Effector CD4-positive, alpha-beta T cell (primary cell): ENCODE measurements at places on chromosomes 1 and 21.

DNA sequence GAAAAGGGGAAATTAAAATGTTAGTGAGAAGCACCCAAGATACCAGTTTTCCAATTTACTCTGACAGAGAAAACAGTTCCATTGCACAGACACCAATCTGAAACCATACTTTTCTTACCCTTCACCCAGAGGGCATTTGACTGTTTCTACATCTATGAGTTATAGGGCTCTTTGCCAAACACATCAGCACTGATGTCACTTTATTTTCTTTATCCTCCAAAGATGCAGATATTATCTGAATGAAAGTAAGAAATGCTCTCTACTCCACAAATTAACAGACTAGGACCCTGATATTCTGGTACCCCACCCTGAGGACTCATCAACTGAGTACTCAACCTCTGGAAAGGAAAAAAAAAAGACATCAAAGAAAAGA, 24.2 kb upstream of the PEX19 start:
- no peak for DNase-seq

GRCh38 chr1:35807614-35808449, at the start of gene AGO4:
AGO4 (plus strand) TSS chr1:35808016; CDS start chr1:35808417, 401 bp downstream.
- DNase-seq: peak; percentile 10

DNA sequence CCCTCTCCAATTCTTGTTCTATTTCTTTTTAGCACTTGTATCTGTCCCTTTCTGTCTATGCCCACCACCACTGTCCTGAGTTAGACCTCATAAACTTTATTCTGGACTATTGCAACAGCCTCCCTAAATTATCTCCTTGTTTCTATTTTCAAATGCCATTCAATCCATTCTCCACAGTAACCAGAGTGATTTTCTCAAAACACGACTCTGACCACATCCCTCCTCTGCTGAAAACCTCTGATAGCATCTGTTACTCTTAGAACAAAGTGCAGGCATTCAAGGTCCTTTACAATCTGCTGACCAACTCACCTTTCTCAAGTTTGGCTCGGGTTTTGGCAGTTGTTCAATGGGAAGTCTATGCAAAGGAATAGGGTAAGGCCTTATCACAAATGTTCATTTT, 22.8 kb upstream of the GPX7 start:
- no peak for DNase-seq

DNA sequence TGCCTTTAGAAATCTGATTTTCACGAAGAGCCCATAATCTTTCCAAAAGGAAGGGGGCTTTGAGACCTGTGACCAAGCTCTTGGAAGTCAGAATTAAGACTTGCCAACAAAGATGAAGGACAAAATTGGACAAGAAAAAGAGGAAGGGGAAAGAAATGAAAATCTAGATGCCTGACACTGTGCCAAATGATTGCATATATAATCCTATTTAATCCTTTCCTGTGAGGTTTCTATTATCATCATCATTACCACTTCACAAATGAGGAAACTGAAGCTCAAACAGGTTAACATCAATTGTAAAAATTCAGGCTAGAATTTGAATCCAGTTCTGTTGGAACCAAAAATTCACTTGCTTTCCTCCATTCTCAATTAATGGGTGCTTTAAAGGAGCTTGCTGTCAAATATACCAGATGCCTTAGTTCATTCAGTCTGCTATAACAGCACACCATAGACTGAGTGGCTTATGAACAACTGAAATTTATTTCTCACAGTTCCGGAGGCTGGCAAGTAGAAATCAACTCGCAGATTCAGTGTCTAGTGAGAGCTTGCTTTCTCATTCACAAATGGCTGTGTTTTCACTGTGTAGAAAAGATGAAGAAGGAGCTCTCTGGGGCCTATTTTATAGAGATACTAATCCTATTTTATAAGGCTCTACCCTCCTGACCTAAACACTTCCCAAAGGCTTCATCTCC, 197.5 kb upstream of the ST6GALNAC5 start:
- DNase-seq: no peak

DNA sequence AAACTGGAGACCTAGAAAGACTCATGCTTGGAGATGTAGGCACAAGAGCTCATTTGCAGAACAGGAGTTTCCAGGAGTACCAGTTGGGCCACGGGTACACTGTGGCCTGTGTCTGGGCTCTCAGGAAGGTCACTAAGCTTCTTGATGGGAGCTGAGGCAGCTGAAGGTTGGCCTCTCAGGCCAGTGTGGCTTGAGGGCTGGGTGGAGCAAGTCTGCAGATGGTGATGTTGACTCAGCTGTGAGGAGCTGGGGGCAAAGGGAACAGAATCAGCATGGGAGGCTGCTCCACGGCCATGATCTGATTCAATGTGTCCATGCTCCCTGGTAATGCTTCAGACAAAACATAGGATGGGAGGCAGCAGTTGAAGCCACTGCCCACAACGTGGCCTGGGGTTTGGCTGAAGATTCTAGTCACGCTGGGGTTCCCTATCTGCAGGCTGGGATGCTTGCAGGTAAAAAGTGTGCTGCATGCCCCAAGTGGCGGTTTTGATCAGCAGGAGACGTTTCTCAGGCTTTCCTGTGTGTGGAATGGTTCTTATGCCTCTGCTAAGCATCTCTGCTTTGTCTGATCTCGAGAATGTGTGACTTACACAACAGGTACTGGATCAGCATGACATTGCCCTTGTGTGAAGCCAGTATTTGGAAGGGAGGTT, 15.4 kb upstream of the TENT5C start:
- DNase-seq: no peak

DNA sequence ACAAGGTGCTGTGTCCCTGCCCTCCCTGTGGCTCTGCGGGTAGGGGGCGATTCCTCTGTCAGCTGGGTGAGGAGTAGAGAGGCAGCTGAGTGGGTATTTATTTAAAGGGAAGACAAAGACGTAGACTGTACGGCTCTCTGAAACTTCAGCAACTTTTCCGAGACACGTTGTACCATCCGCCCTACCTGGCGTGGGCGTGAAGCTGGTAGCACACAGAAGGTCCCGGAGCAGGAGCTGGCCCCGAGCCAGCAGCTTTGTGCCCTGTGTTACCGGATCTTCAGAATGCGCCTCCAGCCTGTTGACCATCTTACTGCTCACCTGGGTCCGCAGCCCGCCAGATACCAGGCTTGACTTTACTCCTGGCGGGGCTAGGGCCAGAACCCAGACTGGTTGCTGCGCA, 34.9 kb downstream of the PRKCZ start:
- no peak for DNase-seq

DNA sequence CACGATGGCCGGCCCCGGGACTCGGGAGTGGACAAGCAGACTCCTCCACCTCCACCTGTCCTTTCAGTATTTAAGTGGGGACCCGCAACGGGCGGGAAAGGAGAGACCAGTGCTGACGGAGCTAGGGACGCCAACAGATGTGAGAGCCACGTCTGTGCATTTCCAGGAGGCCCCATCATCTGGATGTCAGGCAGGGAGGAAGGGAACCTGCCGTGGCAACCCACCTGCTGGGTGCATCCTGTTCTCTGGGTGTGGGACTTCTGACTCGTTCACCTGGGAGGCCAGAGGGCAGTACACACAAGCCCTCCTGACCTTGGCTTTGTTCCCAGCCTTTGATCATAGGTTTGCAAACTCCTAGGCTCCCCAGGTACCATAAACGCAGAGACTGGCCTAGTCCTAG, 5.6 kb upstream of the PCBP3 start:
- DNase-seq: no peak

DNA sequence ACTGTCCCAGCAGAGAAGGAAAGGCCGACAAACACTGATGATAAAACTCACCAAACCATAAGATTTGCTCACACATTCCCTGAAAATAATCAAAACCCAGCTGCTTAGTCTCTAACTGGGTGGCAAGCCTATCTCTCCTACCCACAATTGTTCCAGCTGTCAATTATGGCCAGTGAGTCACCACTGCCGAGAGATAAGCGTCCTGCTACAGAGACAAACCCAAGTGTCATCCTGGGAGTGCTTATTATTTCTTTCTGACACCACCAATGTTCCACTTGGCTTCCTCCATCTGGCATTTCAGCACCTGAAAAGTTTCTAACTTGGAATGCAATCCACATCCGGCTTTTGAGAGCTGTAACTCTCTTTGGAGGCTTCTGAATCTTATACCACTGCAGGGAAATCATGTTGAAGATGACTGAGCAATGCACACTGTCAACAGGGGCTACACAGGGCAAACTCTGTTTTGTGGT, 51.5 kb upstream of the VAV3 start:
- DNase-seq: no peak

DNA sequence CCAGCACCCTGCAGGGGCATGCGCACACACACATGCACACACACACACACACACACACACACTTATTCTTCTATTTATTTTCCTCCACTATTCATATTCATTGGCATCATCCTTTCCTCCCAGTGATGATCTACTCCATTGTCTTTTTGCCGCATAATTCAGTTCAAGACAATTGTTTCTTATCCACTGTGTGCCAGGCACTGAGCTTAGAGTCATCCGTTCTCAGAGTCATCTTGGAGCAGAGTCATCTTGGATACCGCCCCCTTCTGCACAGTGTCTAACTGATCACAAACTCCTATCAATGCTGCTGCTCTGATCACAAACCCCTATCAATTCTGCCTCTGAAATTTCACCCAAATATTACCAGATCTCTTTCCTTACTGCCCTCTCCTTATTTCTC, 102.8 kb upstream of the PROX1 start:
- DNase-seq: no peak

- DNase-seq: no peak
Measured at GRCh38 chr1:196690582-196690981, 38.7 kb downstream of the CFH start.

- peak; percentile 59 for DNase-seq
Measured at GRCh38 chr21:34888569-34889319, 160.4 kb downstream of the RUNX1 start.

- no peak for DNase-seq
Measured at GRCh38 chr1:53369034-53369750, 41.3 kb upstream of the LRP8 start.

DNA sequence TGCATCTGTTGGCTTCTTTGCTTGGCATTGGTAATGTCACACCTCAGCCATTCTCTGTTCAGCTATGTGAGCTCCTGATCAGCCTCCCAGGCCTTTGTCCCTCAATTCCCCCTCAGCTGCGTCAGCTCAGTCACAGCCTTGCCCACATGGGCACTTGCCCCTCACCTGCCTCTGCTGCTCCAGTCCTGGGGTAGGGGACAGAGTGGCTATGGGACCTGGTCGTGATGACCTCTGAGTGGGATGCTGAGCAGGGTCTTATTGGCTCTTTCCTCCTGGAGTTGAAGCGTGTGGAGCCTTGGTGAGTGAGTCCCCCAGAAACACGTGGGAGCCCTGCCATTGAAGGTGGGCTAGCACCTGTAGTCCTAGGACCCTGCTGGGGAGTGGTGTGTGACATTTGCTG, 61.4 kb upstream of the TLR5 start:
- DNase-seq: no peak

- no peak for DNase-seq
Measured at GRCh38 chr1:25526753-25527152, 16.7 kb upstream of the LDLRAP1 start.

DNA sequence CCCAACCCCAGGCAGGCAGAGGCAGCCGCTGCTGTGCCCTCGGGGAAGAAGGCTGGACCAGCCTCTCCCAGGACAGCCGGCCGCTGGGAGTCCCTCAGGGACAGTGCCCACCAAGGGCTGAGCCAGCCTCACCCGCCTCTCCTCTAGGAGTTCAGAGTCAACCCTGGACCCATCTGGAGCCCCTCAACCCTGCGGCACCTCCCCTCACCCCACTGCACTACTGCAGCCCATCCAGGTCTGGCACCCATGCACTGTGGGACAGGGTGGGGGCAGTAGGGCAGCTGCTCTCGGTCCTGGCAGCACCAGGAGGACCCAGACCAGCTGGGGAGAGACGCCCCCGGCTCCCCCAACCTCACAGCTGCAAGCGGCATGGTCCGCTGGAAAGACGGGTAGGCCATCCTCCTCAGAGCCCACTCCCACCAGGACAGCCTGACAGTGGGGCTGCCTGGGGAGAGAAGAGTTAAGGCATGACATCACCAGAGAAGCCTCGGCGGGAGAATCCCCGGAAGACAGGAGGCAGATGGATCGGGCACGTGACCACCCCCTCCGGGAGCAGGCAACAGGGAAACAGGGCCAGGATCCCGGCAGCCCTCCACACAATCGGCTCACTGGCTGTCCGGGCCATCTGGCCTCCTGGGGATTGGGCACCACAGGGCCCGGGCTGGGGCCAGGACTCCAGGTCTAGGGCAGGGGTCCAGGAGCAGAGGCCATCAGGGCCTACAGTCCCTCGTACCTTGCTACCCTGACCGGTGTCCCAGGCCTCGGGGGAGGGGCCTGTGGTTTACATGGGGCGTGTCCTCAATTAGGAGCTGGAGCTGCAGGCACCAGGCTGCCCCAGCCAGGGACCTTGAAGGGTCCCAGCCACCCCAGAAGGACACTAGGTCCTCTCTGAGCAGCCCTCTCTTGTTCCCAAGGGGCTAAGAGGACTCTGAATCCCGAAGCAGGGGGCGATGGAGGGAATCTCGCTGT, 3.1 kb downstream of the ACAP3 start:
- no peak for DNase-seq
